ENCODE measurements at places on chromosomes 7 and 10. TPM values are rescaled to one million over a fixed set of nuclear protein-coding genes. Genes with fewer than 3 reads are reported as not detected.

DNA sequence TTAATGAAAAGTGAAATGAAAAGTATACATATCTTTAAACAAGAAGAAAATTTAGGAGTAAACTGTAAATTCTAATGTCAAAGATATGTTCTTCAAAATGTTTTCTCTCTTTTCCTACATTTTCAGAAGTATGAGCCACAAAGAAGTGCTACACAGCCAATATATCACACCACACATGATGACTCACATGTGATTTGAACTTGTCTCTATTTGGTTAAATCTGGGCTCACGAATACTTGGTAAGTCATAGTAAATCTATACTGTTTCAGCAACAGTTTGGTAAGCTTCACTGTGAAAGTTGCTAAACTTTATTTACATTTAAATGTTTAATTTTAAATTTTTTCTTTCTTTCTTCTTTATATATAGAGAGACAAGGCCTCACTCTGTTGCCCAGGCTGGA lies 380.6 kb upstream of the IGFBP3 start:
- H3K4me1 ChIP-seq: no peaks in the 10 kb centered on the region
- DNase-seq: no peak
- no peak overlapping the region for H3K27ac ChIP-seq
- no peak overlapping the region for H3K4me3 ChIP-seq

- no peaks in the 10 kb centered on the region for H3K36me3 ChIP-seq
- H3K4me3 ChIP-seq: no peak overlapping the region
- H3K27me3 ChIP-seq: peaks cover 45% of the 10 kb centered on the region
- no peaks in the 10 kb centered on the region for H3K4me1 ChIP-seq
- H3K27ac ChIP-seq: no peak overlapping the region
These were observed 3.7 kb upstream of the CDHR1 start for GRCh38 chr10:84190621-84191020.

- no peaks in the 10 kb centered on the region for H3K36me3 ChIP-seq
- H3K27me3 ChIP-seq: no peaks in the 10 kb centered on the region
- no peak overlapping the region for H3K27ac ChIP-seq
- H3K4me1 ChIP-seq: no peaks in the 10 kb centered on the region
These were observed 9.8 kb downstream of the DHX32 start for GRCh38 chr10:125871338-125871737.

- H3K36me3 ChIP-seq: no peaks in the 10 kb centered on the region
- no peak overlapping the region for H3K4me3 ChIP-seq
- no peaks in the 10 kb centered on the region for H3K27me3 ChIP-seq
- DNase-seq: no peak
These were observed 472.8 kb upstream of the FZD8 start for GRCh38 chr10:36114913-36115312.

GRCh38 chr10:26810435-26811026 lies 50.2 kb downstream of the ABI1 start:
- H3K4me1 ChIP-seq: no peaks in the 10 kb centered on the region
- H3K27me3 ChIP-seq: no peaks in the 10 kb centered on the region
- H3K27ac ChIP-seq: no peak overlapping the region
- H3K4me3 ChIP-seq: no peak overlapping the region
- H3K36me3 ChIP-seq: no peaks in the 10 kb centered on the region

- no peak overlapping the region for H3K27ac ChIP-seq
- no peak for DNase-seq
- H3K36me3 ChIP-seq: peaks cover 10% of the 10 kb centered on the region
- H3K27me3 ChIP-seq: no peaks in the 10 kb centered on the region
- H3K4me1 ChIP-seq: peaks cover 18% of the 10 kb centered on the region
These were observed 40.7 kb upstream of the AP5Z1 start for GRCh38 chr7:4734587-4735345.

DNA sequence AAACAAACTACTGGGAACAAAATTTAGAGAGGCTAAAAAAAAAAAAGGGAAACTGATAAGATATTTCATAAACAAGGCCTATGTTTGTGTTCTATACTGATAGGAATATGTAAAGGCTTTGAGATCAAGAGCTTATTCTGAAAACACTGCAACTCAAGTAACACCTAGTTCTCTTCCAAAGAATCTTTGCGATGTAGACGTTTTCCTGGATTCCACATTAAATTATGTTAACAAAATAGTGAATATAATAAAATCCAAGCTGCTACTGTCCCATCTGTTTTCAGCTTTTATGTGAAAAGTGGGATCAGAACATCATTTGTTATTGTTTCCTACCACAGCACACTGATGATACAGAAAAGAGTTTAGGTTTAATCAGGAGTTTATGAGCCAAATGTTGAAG lies 53.0 kb upstream of the RNF148 start:
- H3K36me3 ChIP-seq: no peaks in the 10 kb centered on the region
- no peak overlapping the region for H3K27ac ChIP-seq

- H3K36me3 ChIP-seq: peaks cover 12% of the 10 kb centered on the region
- DNase-seq: no peak
- no peaks in the 10 kb centered on the region for H3K27me3 ChIP-seq
- no peaks in the 10 kb centered on the region for H3K4me1 ChIP-seq
These were observed 7.3 kb downstream of the POLL start for GRCh38 chr10:101580486-101581399.

GRCh38 chr10:113059371-113059780 lies 109.3 kb downstream of the TCF7L2 start:
- no peaks in the 10 kb centered on the region for H3K27me3 ChIP-seq
- DNase-seq: no peak
- no peaks in the 10 kb centered on the region for H3K36me3 ChIP-seq
- H3K4me3 ChIP-seq: no peak overlapping the region

- peaks cover 15% of the 10 kb centered on the region for H3K4me1 ChIP-seq
- peak overlapping the region; percentile 84 for H3K4me3 ChIP-seq
- H3K36me3 ChIP-seq: peaks cover 19% of the 10 kb centered on the region
- no peak for DNase-seq
- H3K27me3 ChIP-seq: no peaks in the 10 kb centered on the region
- H3K27ac ChIP-seq: peak overlapping the region; percentile 88
These were observed 168.0 kb downstream of the ARHGAP12 start for GRCh38 chr10:31760674-31761081.

DNA sequence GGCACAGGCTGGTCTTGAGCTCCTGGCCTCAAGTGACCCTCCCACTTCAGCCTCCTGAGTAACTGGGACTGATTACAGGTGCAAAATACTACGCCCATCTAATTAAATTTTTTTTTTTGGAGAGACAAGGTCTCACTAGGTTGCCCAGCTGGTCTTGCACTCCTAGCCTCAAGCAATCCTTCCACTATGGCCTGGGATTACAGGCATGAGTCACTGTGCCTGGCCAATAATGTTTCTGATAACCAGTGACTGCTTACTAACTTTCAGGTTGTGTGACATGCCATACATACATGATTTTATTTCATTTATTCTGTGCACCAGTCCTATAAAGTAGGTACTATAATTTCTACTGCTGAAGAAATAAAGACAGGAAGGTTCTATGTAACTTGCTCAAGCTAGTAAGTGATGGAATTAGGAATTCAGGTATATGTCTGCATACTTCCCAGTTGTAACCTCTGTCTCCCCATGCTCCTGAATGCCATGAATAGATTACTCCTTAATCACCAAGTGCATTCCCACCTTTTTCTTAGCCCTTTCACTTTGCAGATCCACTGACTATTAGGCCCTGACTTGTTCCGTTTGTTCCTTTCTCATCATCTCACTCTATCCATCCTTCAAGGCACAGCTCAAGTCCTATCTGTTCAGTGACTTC lies 28.1 kb downstream of the MCU start:
- H3K4me3 ChIP-seq: no peak overlapping the region
- peak overlapping the region; percentile 8 for H3K27ac ChIP-seq
- H3K36me3 ChIP-seq: peaks cover under 1% of the 10 kb centered on the region
- no peak for DNase-seq
- H3K27me3 ChIP-seq: no peaks in the 10 kb centered on the region
- peaks cover 24% of the 10 kb centered on the region for H3K4me1 ChIP-seq

GRCh38 chr7:51950813-51951212 lies 634.2 kb upstream of the COBL start:
- DNase-seq: no peak
- no peak overlapping the region for H3K4me3 ChIP-seq
- H3K27me3 ChIP-seq: no peaks in the 10 kb centered on the region
- H3K36me3 ChIP-seq: no peaks in the 10 kb centered on the region
- no peaks in the 10 kb centered on the region for H3K4me1 ChIP-seq
- H3K27ac ChIP-seq: no peak overlapping the region

DNA sequence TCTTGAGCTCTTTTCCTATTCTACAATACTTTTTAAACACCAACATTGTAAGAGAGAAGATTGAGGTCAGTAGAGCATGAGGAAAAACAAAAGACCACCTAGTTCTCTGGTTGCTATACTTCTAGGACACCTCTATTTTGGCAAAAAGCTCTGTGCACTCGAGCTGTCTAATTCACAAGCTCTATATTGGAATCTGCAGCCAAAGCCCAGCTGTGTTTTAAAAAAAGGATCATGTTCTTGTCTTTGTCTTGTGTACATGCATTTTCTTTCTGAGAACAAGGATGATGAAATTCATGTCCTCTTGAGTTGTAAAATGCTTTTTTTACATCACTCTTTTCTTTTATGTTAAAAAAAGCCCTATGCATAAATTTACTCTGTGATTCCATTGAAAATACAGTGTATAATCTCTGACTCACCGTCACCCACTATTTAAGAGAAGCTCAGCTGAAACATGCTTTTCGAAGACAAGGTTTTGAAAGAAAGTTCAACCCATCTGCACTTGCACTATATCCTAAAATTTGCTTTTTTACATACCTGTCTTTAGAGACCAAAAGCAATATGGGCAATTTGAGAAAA lies 215.5 kb upstream of the VSTM2A start:
- H3K4me3 ChIP-seq: no peak overlapping the region
- H3K4me1 ChIP-seq: no peaks in the 10 kb centered on the region
- H3K36me3 ChIP-seq: no peaks in the 10 kb centered on the region

- no peak overlapping the region for H3K4me3 ChIP-seq
- peaks cover 50% of the 10 kb centered on the region for H3K27me3 ChIP-seq
- no peaks in the 10 kb centered on the region for H3K4me1 ChIP-seq
- H3K36me3 ChIP-seq: no peaks in the 10 kb centered on the region
These were observed 186.2 kb downstream of the RAMP3 start for GRCh38 chr7:45343746-45344145.

DNA sequence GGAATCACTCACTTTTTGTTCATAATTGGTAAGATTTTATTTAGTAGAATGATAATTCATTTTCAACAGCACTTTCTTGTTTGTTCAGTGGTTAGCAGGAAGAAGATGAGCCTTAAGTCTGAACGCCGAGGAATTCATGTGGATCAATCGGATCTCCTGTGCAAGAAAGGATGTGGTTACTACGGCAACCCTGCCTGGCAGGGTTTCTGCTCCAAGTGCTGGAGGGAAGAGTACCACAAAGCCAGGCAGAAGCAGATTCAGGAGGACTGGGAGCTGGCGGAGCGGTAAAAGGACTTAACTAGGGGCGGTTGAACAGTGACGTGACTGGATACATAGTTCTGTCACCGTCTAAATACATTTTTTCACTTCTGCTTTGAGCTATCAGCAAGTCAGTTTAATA lies 31.3 kb downstream of the RABGEF1 start:
- no peaks in the 10 kb centered on the region for H3K4me1 ChIP-seq
- DNase-seq: no peak

- H3K27ac ChIP-seq: no peak overlapping the region
- H3K4me1 ChIP-seq: peaks cover 3% of the 10 kb centered on the region
- no peaks in the 10 kb centered on the region for H3K36me3 ChIP-seq
- DNase-seq: no peak
- H3K4me3 ChIP-seq: no peak overlapping the region
These were observed 215.0 kb downstream of the PTPRN2 start for GRCh38 chr7:158372400-158373342.

GRCh38 chr10:133439517-133440461 lies 14.0 kb upstream of the SCART1 start:
- H3K27me3 ChIP-seq: no peaks in the 10 kb centered on the region
- no peak overlapping the region for H3K27ac ChIP-seq
- no peak overlapping the region for H3K4me3 ChIP-seq
- peaks cover 9% of the 10 kb centered on the region for H3K4me1 ChIP-seq
- no peak for DNase-seq

- no peaks in the 10 kb centered on the region for H3K36me3 ChIP-seq
- peaks cover 6% of the 10 kb centered on the region for H3K27me3 ChIP-seq
- H3K4me3 ChIP-seq: no peak overlapping the region
- H3K4me1 ChIP-seq: no peaks in the 10 kb centered on the region
These were observed 412.2 kb upstream of the ZMIZ1 start for GRCh38 chr10:78656417-78657162.

DNA sequence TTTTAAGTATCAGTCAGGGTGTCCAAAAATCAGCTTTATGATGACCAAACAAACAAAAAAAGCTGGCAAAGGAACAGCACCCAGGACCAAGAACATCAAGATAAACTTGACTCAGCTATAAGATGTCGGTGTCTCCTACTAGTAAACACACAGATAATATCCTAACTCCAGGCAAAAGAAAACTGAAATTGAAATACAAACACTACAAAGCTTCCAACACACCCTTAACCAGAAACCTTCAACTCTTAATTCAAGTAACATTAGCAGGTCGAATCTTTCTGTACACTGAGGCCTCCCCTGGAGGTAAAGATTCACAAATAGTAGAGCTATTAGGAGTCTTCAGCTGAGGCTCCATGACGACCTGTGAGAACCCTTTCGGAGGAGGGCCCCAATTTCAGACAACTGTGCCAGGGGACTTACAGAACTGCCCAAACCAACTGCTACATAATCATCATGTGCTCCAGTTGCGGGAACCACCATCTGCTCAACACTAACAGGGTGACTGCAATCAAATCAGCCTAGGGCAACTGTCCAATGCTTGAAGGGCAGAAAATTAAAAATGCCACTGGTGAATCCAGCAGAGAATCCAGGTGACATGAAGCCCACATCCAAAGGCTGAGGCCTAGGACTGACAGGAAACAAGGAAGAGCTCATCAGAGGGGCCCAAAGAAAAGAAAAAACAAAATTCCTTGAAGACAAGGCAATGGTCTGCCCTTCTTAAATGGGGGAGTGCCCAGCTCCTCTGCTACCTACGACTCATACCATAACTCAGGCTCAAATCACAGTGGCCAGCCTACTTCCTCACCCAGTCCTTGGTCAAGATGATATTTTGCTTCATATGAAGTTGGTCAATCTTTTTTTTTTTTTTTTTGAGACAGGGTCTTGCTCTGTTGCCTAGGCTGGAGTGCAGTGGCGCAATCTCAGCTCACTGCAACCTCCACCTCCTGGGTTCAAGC lies 20.0 kb downstream of the XPNPEP1 start:
- H3K36me3 ChIP-seq: no peaks in the 10 kb centered on the region
- H3K27ac ChIP-seq: no peak overlapping the region
- no peak for DNase-seq
- no peaks in the 10 kb centered on the region for H3K27me3 ChIP-seq

- H3K4me3 ChIP-seq: no peak overlapping the region
- H3K4me1 ChIP-seq: no peaks in the 10 kb centered on the region
- no peak overlapping the region for H3K27ac ChIP-seq
- H3K36me3 ChIP-seq: peaks cover 17% of the 10 kb centered on the region
These were observed 1.4 kb upstream of the TWIST1 start for GRCh38 chr7:19118636-19119371.

DNA sequence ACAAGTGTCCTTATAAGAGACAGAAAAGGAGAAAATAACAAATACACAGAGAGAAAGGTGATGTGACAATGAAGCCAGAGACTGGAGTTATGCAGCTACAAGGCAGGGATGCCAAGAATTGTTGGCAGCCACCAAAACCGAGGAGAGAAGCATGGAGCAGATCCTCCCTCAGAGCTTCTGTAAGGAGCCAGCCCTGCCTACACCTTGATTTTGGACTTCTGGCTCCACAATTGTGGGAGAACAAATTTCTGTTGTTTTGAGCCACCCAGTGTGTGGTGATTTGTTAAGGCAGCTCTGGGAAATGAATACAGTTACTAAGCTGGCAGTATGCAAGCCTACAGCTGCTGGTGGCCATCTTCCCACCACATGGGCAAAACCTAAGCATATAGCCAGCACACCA lies 163.6 kb downstream of the GRM8 start:
- DNase-seq: no peak
- H3K4me1 ChIP-seq: no peaks in the 10 kb centered on the region
- H3K4me3 ChIP-seq: no peak overlapping the region
- H3K27ac ChIP-seq: no peak overlapping the region
- H3K36me3 ChIP-seq: no peaks in the 10 kb centered on the region
- peaks cover 56% of the 10 kb centered on the region for H3K27me3 ChIP-seq

WIPF3 gene
- total RNA-seq: 4.9 TPM

GPR146 gene
- 0.66 TPM for total RNA-seq

ZNF282 gene
- total RNA-seq: 40.3 TPM

Measured in Calu3 (cell line).